ENCODE measurements at places on chromosomes 3 and 15. TPM values are rescaled to one million over a fixed set of nuclear protein-coding genes. Genes with fewer than 3 reads are reported as not detected.

DNA sequence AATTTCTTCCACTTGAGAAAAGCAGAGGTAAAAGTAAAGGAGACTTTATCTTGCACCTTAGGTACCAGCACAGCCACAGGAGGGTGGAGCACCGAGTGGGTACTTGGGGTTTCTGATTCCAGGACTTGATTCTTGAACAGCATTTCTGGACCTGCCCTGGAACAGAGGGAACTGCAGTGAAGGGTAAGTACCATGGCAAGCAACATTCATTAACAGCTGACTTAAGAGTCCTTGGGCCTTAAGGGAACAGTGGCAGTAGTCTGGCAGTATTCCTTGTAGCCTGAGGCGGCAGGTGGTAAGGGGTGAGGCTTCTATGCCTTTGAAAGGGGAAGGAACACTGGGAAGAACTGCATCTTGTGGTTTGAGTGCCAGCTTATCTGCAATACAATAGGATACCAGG, 551.9 kb downstream of the RSL24D1 start:
- no peak for DNase-seq
- no peak overlapping the region for H3K4me3 ChIP-seq
- no peaks in the 10 kb centered on the region for H3K36me3 ChIP-seq
- no peak overlapping the region for H3K27ac ChIP-seq

The MEGF11 gene
- not detected for total RNA-seq

The DUOXA2 gene
- total RNA-seq = not detected

DNA sequence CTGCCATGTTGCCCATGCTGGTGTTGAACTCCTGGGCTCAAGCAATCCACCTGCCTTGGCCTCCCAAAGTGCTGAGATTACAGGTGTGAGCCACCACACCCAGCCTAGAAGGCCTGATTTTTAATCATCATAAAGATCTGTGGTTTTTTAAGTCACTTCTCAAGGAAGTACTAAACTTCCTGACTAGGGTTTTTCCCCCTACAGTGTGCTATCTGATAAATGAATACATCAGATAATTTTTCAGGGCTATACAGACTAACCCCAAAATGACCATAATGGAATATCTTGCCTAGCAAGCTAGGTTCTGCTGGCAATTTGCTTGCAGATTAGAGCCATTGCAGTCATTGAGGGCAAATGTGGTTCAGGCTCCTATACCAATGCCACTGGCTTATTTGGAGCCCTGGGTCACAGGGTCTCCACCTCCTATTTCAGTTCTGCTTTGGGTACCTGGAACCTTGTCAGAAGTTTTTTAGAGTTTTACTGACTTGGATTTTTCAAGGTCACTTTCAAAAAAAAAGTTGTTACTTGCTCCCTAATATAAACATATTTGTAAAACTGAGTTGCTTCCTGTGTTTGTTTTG, 80.8 kb downstream of the SLC49A4 start:
- no peak overlapping the region for H3K4me3 ChIP-seq
- H3K4me1 ChIP-seq = no peaks in the 10 kb centered on the region
- H3K27ac ChIP-seq = no peak overlapping the region
- no peak for DNase-seq
- H3K27me3 ChIP-seq = no peaks in the 10 kb centered on the region

DNA sequence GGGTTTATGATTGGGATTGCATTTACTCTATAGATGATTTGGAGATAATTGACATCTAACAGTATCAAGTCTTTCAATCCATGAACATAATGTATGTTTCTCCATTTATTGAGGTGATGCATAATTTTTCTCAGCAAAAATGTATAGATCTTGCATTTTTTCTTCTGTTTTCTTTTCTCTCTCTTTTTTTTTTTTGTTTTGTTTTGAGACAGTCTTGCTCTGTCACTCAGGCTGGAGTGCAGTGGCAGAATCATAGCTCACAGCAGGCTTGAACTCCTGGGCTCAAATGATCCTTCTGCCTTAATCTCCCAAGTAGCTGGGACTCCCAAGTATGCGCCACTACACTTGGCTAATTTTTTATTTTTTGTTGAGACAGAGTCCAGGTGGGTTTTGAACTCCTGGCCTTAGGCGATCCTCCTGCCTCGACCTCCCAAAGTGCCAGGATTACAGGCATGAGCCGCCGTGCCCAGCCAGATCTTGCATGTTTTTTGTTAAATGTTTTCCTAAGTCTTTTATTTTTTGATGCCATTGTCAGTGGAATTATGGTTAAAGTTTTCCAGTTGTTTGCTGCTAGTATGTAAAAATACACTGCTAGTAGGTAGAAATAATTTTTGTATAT, 3.1 kb downstream of the LMLN start:
- H3K4me3 ChIP-seq = no peak overlapping the region
- H3K27ac ChIP-seq = no peak overlapping the region
- no peaks in the 10 kb centered on the region for H3K36me3 ChIP-seq
- H3K4me1 ChIP-seq = peaks cover 29% of the 10 kb centered on the region

GRCh38 chr3:23264413-23264812, 61.3 kb downstream of the UBE2E2 start:
- H3K36me3 ChIP-seq = no peaks in the 10 kb centered on the region
- no peaks in the 10 kb centered on the region for H3K27me3 ChIP-seq
- no peak overlapping the region for H3K4me3 ChIP-seq
- no peaks in the 10 kb centered on the region for H3K4me1 ChIP-seq
- H3K27ac ChIP-seq = no peak overlapping the region

The GP9 gene
- total RNA-seq = not detected

- no peak for DNase-seq
- H3K27me3 ChIP-seq = no peaks in the 10 kb centered on the region
- no peaks in the 10 kb centered on the region for H3K4me1 ChIP-seq
- H3K36me3 ChIP-seq = no peaks in the 10 kb centered on the region
- H3K4me3 ChIP-seq = no peak overlapping the region
Measured at GRCh38 chr3:102079809-102080197, 230.5 kb downstream of the NFKBIZ start.

DNA sequence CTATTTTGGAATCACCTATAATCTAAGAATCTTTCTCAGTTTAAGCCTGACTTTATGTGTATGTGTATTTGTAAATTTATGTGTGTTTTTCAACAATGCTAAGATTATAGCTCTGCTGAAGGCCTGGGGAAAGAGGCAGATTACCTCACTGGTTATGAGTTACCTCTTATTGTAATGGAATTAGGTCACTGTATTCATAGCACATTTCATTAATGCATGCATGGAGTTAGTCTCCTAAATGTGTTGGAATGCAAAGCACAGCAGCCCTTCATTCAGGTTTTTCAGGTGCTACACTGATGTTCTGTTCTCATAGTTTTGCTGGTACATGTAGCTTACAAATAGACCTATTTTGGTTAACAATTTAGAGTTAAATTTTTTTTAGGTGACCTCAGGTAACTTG, 9.5 kb downstream of the GPR87 start:
- no peaks in the 10 kb centered on the region for H3K4me1 ChIP-seq
- no peak overlapping the region for H3K4me3 ChIP-seq
- no peaks in the 10 kb centered on the region for H3K36me3 ChIP-seq

GRCh38 chr3:177041730-177042551, 155.3 kb downstream of the TBL1XR1 start:
- no peaks in the 10 kb centered on the region for H3K27me3 ChIP-seq
- H3K4me3 ChIP-seq = no peak overlapping the region
- peaks cover 31% of the 10 kb centered on the region for H3K4me1 ChIP-seq
- no peaks in the 10 kb centered on the region for H3K36me3 ChIP-seq

DNA sequence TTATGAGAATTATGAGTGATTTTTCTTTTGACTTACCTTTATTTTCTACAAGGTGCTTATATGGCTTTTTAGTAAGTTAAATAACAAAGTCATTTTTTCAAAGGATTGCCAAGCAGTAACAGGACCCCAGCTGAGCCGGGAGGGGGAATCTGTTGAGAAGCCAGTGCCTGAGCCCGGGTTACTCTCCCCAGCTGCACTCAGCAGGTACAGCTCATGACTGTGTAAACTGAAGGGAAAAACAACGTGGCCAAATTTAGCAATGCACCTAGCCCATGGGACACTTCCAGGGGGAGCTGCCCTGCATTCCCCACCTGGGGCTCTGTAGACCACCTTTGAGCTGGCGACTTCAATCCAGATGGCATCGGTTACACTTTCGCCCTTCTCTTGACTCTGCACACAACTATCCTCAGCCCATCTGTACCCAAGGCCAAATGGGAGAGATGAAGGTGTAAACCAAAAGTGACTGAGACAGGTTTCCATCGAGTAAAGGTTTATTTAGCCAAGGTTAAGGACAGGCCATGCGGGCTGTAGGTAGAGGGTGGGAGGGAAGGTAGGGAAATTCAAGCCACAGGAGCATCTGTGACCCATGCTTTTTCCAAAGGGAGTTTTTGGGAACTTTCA, 18.2 kb upstream of the HCN4 start:
- no peak overlapping the region for H3K27ac ChIP-seq
- no peaks in the 10 kb centered on the region for H3K27me3 ChIP-seq

- H3K4me1 ChIP-seq = peaks cover 5% of the 10 kb centered on the region
- DNase-seq = no peak
- H3K27ac ChIP-seq = no peak overlapping the region
- H3K4me3 ChIP-seq = no peak overlapping the region
- H3K27me3 ChIP-seq = no peaks in the 10 kb centered on the region
Measured at GRCh38 chr15:85116925-85117646, 135.4 kb downstream of the PDE8A start.

DNA sequence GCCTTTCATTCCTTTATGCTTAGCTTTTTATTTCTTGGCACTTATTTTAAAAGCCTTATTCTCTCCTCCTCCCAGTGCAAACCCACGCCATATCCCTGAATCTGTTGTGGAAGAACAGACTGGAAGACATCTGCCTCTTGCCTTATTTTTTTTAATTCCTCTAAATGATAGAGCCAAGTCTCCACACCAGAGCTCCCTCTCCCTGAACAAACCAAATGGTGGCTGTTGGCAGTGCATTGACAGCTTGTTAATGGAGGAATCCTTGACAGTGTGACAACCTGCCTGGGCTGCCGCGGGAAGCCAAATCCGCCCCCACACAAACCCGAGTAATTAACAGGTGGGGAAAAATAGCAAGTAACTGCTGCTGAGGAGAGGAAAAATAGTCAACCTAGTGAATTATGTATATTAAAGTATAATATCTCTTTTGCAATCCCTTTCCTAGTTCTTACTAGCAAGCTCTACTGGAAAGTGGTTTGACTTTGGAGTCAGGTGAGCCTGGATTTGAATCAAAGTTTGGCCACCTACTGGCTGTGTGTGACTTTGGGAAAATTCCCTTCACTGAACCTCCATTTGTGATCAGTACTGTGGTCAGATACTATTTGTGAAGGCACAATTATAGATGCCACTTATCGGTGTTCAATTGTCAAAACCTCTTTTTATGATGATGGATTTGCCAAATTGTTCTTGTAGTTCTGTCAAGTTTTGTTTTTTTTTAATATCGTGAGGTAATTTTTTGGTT, 589.6 kb downstream of the PDCD6IP start:
- no peak overlapping the region for H3K27ac ChIP-seq
- H3K27me3 ChIP-seq = no peaks in the 10 kb centered on the region
- no peak overlapping the region for H3K4me3 ChIP-seq
- DNase-seq = no peak

- H3K4me3 ChIP-seq = no peak overlapping the region
- H3K36me3 ChIP-seq = no peaks in the 10 kb centered on the region
- H3K27me3 ChIP-seq = no peaks in the 10 kb centered on the region
- DNase-seq = no peak
- H3K27ac ChIP-seq = no peak overlapping the region
Measured at GRCh38 chr3:127296166-127296565, 8.3 kb upstream of the PRR20G start.

DNA sequence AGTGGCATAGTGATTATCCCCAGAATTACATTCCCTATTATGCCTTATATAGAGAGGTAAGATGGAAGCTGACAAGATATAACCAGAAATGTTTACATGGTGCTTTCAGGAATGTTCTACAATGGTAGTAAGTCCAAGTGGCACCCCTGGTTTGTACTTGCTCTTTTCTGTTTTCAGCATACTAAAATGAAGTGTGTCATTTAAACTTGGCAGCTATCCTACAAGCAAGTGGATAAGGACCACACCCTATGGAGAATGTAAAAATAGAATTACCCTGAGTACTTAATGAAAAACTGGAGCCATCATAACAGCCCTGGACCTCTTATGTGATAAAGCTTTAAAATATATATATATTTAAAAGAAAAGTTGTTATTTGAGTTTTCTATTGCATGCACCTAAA, 1012.7 kb upstream of the CADM2 start:
- no peak overlapping the region for H3K4me3 ChIP-seq
- no peaks in the 10 kb centered on the region for H3K4me1 ChIP-seq
- no peak overlapping the region for H3K27ac ChIP-seq

DNA sequence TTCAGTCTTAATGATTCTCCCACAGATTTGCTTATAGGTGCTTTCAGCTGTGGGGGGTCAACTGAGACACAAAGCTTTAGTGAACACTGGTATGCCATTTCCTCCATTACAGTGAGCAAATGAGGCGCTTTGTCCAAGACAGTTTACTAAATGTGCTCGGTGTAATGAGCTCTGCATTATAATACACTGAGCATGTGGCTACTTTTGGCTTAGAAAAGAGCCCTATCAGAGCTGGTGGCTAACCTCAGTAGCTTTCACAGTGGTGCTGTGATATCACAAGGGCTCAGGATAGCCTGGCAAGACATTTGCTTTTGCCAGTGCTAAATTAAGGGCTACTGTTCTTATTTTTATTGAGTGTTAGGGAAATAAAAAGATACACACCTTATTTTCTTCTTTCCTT, 749.7 kb upstream of the ARPP21 start:
- H3K4me1 ChIP-seq = no peaks in the 10 kb centered on the region
- no peaks in the 10 kb centered on the region for H3K27me3 ChIP-seq
- H3K36me3 ChIP-seq = no peaks in the 10 kb centered on the region
- no peak overlapping the region for H3K27ac ChIP-seq
- no peak for DNase-seq

All from heart left ventricle (tissue), 16 donors.